ENCODE measurements at places on chromosomes 7 and 10. TPM values are rescaled to one million over a fixed set of nuclear protein-coding genes. Genes with fewer than 3 reads are reported as not detected.

- DNase-seq = no peak
These were observed 3.9 kb downstream of the C10orf62 start for GRCh38 chr10:97593421-97593820.

DNA sequence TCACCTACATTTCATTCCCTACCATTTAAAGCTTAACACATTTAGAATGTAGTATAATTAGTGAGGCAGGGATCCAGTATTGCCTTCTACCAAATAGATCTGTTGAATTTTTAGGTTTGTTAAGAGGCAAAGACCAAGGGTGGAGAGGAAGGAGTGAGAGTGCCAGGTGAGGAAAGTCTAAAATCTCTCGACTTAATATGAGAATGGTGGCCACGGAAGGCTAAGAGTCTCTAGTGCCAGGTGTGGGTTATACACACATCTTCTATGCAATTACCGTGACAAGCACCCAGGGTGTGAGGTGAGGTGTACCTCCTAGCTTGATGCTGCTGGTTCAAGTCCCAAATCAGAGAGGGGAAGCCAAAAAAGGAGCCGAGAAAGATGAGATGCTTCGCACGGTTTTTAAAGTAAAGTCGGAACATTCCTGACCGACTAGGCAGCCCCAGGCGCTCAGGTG lies 439 bp downstream of the IQUB start:
- no peak for DNase-seq

GRCh38 chr10:29881336-29881771 lies 178.0 kb downstream of the JCAD start:
- no peak for DNase-seq

TMEM60 gene
- 12.9 TPM for total RNA-seq

PHYHIPL gene
- 0.21 TPM for total RNA-seq
